ENCODE measurements at places on chromosomes 5 and 9.

- DNase-seq: no peak
Measured at GRCh38 chr5:157864067-157864466, 5.1 kb upstream of the CLINT1 start.

DNA sequence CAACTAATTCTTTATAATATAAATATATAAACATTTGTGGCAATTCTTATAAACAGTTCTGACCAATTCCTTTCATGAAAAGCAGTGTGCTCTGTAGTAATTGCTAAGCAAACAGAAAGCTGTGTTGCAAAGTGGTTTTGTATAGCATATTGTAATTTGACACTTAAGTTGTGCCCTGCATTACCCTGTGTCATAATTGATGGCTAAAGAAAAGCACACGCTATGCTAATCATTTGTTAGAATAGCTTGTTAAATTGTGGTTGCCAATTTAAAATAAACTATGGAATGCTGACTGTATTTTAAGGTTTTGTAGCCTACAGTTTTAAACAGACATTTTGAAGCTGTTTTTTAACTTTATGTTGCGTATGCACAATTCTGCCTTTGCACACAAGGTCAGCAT lies 140.0 kb downstream of the PBX3 start:
- no peak for DNase-seq

- no peak for DNase-seq
Measured at GRCh38 chr9:112046181-112046580, 128.9 kb downstream of the SUSD1 start.

GRCh38 chr9:87497080-87497603 lies 525 bp upstream of the DAPK1 start:
- no peak for DNase-seq

DNA sequence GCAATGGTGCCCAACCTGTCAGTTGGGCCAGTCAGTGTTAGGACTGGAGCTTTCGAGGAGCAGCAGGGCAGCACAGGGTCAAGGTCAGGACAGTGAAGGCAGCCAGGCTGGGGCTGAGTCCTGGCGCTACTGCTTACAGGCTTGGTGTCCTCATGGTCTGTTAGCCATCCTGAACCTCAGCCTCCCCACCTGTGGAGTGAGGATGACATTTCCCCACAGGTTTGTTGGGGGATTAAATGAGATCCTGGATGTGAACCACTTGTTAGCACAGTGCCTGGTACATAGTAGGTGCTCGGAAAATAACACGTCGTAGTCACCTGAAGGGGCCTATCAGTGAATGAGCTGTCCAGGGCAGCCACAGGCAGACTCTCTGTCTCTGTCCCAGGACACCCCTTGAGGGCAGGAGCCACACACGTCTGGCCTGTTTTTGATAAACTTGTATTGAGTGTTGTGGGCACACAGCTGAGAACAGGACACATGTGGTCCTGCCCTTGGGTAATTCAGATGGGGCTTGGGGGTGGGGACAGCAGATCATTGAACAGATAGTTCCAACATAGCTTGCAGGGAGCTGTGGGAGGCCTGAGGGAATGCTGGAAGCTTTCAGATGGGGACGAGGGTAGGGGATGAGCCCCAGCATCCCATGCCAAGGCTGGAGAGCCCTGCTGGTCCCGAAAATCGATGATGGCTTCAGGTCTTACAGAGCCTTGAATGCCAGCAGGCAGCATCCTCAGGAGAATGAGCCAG lies 69.3 kb downstream of the AMBP start:
- DNase-seq: no peak

DNA sequence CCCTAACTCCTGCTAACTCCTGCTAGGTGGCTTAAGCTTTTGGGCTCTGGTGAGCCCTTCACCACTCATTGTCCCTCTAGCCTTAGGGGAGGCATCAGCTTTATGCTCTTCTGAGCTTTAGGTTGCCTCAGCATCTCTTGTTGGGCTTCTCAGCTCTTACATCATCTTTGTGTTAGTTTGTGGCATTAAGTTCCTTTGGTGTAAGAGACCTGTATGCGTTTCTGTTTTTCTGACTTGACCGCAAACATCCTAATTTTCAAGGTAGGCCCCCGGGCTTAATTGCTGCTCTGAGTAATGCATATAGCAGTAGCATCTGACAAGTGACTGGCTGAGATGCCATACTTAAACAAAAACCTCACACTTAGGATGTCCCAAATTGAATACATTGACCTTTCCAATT lies 287.8 kb upstream of the TUT7 start:
- no peak for DNase-seq

DNA sequence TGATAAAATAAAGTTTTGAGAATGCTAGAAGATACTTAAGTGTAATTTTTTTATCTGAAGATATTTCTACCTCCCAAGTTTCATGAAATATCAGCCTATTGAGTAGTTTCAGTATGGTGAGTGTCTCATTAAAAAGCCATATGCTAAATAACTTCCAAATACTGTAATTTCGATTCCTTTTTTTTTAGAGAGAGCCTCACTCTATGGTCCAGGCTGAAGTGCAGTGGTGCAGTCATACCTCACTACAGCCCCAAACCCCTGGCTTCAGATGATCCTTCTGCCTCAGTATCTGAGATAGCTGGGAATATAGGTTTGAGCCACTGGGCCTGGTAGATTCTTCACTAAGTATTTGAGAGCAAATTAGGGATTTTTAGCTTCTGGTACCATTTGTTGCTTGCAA lies 24.5 kb downstream of the CDC42SE2 start:
- no peak for DNase-seq

GRCh38 chr9:107631788-107632187 lies 142.2 kb upstream of the KLF4 start:
- no peak for DNase-seq

DNA sequence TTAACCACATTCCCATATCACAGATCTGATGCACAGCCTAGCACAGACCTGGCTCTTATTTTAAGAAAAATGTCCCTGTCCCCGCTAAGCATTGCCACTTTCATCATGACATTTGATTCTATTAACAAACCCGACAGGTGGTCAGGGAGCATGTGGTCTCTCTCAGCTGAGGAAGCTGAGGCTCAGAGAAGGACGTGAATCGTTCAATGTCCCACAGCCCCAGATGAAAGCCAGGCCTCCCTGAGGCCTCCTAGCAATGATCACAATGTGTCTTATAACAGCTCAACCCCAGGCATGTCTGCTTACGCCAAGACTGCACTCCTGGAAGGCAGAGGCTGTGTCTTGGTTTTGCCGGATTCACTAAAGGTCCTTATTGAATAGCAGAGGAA lies 10.4 kb upstream of the CRB2 start:
- no peak for DNase-seq

GRCh38 chr9:88605512-88606362 lies 70.8 kb downstream of the NXNL2 start:
- DNase-seq: no peak

GRCh38 chr5:37626266-37626665 lies 213.6 kb downstream of the GDNF start:
- DNase-seq: no peak

- no peak for DNase-seq
Measured at GRCh38 chr9:135536216-135536615, 9.7 kb upstream of the OBP2A start.

- no peak for DNase-seq
Measured at GRCh38 chr5:1089621-1090040, 22.2 kb downstream of the SLC12A7 start.

DNA sequence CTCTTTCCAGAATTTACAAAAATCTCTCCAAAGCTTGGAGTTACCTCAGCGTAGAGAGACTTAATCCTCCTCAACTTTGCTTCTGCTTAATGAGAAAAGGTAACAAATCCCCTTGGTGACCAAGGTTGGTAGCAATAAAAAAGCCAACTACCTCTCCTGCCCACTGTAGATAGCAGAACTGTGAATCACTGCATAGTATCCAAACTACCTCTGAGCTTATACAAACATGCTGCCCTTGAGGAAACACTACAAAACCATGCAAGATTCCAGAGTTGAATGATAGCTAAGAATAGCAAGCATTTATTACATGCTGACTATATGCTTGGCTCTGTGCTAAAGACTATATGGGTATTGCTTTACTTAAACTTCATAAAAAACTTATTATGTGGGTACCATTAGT lies 2.8 kb upstream of the ADAMTS12 start:
- no peak for DNase-seq

DNA sequence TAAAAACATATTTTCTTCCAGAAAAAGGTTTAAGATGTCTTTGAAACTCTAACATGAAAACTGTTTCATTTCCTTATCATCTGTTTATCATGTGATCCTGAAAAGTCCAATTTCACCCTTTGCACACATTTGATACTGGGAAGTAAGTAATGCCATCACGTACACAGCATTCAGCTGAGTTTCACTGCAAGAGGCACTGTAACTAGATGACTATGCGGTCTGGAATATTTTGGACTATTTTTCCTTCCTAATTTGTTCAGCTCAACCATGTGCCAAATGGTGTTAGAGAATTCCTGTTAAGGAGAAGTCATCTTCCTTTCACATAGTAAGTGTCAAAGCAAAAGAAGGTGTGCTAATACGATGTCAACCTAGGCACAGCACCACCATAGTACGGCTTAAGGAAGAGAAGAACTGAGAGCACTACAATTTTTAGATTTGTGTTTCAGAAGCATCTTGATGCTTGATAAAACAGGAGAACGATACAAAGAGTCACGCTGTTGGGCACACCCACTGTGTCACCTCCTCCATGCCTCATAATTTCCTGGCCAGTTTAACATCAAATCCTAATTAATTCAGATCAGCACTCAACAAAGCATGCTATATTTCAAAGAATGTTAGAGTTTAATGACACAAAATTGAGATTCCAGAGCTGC lies 77.5 kb downstream of the GNAQ start:
- DNase-seq: no peak

- no peak for DNase-seq
Measured at GRCh38 chr5:138929571-138929955, 54.4 kb upstream of the LRRTM2 start.

DNA sequence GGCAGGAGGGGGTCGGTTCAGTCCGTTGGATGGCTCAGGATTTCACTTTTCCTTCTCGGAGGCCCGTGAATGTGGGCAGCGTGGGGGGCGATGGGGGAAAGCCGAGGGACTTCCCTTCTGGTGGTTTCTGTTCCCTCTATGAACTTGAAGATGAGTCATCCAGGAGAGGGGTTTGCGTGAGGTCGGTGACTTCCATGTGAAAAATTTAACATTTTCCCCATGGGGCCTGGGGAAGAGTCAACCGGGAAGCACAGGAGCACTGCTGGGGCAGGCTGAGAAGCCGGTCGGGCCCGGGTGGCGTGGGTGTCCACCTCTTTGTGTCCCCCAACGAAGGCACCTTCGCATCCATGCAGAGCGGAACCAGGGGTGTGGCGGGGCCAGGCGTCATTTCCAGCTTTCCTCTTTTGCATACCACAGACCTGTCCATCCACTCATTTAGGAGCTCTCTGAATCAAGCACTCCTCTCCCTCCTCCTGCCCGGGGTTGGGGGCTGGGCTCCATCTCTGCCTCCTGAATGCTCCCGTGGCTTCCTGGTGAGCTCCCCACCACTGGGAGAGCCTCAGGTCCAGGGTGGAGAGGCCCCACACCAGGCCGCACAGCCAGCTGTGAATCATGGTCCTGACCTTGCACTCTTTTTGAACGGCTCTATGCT lies 68.4 kb downstream of the ANKRD33B start:
- no peak for DNase-seq

DNA sequence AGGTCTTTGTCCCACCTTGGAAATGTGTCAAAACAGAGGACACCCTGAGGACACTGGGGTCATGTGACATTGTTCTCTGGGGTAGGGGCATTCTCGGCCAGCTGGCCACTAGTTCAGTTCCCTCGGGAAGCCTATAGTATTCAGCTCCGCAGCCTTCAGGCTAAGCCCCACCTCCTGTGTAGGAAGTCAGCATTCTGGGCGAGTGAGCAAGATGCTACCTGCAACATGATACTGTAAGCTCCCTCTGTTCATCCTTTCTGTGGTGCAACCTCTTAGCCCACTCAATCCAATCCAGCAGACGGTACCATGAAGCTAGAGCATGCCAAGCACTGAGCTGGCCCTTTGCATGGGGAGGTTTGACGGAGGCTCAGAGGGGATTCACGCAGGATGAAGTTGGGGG lies 5.3 kb downstream of the NTNG2 start:
- DNase-seq: no peak

- DNase-seq: no peak
Measured at GRCh38 chr5:10513501-10514442, 50.1 kb upstream of the ANKRD33B start.

DNA sequence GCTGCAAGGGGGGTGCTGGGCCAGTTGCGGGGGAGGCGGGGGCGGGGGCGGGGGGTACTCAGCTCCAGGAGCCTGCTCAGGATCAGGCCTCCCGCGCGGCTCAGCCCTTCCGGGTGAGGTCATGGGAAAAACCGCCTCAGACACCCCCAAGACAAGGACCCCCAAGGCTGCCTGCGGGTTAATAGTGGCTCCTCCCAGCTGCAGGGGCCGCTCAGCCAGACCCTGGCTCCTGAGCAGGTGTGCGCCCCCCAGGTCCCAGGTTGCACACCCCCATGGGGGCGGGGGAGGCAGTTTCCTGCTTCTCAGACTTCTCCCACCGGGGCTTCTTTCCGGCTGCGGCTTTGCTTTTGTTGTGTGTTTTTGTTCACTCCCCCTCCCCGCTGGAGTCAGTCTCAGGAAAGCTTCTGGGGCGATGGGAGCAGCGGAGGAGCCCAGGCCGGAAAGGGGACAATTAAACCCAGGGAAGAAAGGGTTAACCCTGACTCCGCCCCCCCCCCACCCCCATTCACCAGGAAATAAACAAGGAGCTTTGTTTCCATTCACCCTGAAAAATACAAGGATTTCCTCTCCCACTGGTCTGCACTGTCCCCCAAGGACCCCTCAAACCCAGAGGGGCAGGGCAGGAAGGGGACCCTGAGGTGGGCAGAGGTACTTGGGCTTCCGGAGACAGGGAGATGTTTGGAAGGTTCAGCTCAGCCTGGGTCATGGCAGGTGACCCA lies 42.3 kb upstream of the NOTCH1 start:
- no peak for DNase-seq

DNA sequence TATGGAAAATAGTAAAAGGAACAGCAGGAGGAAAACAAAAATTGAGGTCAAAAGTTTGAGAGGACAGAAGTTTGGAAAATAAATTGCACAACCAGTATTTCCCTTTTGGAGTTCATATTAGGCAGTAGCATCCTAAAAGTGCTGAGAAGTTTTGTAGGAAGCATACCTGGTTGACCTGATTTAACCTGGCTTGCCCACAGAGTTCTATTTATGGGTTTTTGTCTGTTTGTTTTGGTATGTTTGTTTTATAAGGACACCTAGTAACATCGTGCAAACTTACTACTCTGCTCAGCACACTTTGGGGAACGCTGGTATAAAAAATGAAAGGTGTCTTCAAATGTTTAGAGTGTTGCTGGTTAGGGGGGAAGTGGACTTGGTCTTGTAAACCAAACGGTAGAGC lies 15.1 kb downstream of the ADRB2 start:
- DNase-seq: no peak

- DNase-seq: no peak
Measured at GRCh38 chr5:52282647-52283046, 505.1 kb upstream of the ITGA1 start.

- no peak for DNase-seq
Measured at GRCh38 chr9:113485761-113486115, 22.2 kb downstream of the RGS3 start.

GRCh38 chr9:107562798-107563197 lies 73.2 kb upstream of the KLF4 start:
- no peak for DNase-seq

All from stimulated activated CD8-positive, alpha-beta memory T cell treated with anti-CD3 and anti-CD28 coated beads, Interleukin-7, amount 100 ng/mL, for 24 hours (primary cell).